Chondrocyte (in vitro differentiated cells): ENCODE measurements at places on chromosomes 3 and 15. TPM values are rescaled to one million over a fixed set of nuclear protein-coding genes. Genes with fewer than 3 reads are reported as not detected.

- no peak for DNase-seq
Measured at GRCh38 chr3:53776494-53777101, 69.6 kb downstream of the CHDH start.

- DNase-seq: no peak
Measured at GRCh38 chr3:32347343-32348125, 44.1 kb upstream of the CMTM7 start.

DNA sequence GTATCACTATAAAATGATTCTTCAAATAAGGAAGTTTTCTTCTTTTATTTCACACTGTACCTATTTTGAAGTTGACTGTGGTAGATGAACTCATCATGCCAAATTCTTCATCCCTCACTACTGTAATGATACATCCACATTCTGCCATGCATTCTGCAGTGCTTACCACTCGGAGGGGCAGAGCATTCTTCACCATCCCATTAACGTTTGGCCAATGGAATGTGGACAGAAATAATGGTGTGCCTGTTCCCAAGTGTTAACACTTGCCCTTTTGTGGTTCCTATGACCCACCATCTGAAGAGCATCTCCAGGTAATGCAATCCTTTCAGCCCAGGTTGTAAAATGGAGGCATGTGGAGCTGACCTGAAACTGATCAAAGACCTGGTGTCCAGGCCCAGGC is 18.6 kb downstream of the GOLIM4 start:
- DNase-seq: no peak

HYPK gene
- total RNA-seq: 7.9 to 26.1 TPM (median 9.9 TPM) in 3 replicates

CACNA2D3 gene
- total RNA-seq: not detected in 3 replicates

UACA gene
- 171 to 275 TPM (median 249 TPM) in 3 replicates for total RNA-seq

DNA sequence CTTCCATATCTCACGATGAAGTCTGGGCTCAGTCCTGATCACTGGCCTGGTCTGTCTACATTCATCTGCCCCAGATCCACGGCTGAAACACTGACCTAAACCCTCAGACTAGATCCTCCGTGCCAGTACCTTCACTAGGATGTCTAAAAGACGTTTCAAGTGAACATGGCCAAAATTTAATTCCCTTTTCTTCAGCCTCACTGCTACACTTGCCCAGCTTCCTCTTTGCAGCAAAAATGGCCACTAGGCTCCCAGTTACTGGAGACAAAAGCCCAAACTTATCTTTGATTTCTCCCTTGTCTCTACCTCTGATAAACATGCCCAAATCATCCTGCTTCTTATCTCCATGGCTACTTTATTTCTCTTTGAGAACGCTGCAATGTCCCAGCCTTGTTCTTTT is 1.7 kb downstream of the RASSF1 start:
- no peak for DNase-seq

DNA sequence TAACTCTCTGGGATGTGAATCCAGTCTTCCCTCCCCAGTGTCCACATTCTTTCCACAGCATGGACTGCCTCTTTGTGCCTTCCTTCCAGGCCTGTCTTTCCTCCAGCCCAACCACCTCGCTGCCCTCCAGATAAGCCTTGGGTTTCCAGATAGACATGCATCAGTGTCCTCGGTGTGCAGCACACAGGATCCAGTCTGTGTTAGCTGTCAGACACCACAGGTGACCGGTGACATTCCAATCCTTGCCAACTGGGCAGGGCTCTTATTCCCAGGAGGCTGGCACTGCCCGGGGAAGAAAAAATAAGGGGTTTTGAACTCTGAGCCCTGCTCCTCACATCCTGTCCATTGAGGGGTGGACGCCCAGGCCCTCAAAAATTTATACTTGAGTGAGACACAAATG is 6.0 kb upstream of the SLC6A1 start:
- no peak for DNase-seq

DNA sequence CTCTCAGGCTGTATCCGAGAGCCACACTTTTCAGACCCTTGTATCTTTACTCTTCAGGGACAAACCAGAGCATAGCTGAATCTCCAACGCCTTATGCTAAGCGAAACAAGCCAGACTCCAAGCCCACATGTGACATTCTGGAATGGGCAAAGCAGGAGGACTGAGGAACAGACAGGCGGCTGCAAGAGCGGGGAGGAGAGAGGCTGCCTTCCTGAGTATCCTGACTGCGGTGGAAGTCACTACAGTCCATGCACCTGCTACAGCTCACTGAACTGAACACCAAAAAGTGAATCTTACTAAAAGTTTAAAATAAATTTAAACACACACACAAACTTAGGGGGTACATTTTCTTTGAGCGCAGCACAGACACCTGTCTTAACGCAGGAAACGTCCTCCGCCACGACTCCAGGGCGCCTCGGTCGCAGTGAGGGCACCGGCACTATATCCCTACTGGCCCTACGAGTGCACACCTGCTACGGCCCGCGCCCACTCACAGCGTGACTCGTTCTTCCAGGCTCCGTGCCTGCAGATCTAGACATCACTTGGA is 1.4 kb downstream of the CYFIP1 start:
- no peak for DNase-seq

GRCh38 chr3:48688032-48688736 is 2.5 kb upstream of the NCKIPSD start:
- no peak for DNase-seq

CLDN18 gene
- total RNA-seq: not detected in 3 replicates

DNA sequence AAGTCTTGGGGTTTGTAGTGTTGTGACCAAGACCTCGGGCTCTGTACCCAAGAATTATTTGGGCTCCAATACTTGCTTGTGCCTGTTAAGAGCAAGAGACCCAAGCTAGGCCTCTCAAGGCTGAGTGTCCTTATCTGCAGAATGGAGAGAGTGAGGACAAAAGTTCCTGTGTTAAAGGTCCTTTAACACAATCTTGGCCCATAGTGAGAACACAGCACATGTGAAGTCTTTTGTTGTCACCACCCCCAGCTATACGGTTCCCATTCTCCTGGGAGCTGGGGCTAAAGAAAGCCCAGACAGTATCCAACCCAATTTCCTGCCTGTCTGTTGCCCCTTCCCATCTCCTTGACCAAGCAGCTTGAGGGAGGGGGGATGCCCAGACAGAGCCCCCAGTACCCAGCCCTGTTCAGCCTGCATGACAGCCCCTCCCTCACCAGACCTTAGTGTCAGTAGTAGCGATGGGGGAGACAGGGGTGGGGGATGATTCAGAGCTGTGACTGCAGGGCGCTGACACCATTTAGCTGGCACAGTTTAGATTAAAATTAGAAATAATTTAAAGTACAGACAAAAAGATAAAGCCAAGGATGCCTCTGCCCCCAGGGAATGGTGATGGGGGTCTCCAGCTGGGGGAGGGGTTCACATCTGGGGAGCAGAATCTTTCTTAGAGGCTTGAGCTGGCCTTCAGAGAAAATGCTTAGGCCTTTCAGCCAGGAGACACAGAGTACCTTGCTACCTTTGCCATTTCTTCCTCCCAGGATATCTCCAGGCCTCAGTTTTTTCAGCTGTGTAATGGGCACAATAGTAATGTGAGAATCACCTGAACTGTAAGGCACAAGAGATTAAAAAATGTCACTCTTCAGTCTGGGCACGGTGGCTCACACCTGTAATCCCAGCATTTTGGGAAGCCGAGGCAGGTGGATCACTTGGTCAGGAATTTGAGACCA is 2.7 kb downstream of the PRKCD start:
- no peak for DNase-seq

DNA sequence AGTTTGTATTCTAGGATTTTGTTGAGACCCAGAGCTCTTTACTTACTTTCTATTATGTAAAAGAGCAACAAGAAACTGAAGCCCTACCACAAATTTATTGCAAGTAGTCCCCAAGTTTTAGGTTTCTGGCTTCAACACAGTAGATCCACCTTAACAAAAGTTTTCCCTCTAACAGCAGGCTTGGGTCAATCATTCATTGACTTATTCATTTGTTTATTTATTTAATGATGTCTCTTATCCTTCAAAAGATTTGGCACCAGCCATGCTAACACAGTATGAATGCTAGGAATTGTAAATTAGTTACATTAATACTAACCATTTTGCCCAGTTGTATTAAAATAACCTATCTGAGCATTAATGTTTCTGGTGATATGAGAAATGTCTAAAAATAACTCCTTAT is 88.6 kb downstream of the IQCH start:
- no peak for DNase-seq

- DNase-seq: no peak
Measured at GRCh38 chr3:47024932-47025331, 45.5 kb downstream of the NBEAL2 start.

DNA sequence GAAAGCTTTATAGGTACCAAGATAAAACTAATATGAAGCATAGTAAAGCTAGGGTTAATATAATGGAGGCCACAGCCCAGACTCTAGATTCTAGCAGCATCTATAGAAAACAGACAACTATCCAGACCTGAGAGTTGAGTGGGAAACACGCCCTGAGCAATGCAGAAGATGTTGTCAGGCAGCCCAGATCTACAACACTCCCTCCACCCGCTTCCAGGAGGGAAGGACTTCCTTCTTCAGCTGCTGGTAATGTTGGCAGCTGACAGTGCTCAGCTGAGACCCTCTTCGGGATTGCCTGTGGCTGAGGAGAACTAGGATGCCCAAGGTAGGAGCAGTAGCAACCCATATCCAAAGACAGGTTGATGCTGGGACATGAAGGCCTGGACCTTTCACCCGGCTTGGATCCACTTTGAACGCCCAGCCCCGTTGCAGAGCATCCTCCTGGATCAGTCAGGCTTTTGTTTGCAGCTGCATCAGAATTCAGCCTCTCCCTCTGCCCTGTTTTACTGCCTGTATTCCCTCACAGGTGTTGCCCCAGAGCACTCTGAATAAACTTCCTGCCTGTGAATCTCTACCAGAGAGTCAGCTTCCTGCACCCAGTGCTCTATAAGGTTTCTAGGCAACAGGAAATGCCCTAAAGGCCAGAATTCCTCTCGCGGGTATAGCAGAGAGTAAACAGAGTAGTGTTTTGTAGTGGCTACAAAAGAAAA is 174.7 kb upstream of the IL12A start:
- no peak for DNase-seq

DNA sequence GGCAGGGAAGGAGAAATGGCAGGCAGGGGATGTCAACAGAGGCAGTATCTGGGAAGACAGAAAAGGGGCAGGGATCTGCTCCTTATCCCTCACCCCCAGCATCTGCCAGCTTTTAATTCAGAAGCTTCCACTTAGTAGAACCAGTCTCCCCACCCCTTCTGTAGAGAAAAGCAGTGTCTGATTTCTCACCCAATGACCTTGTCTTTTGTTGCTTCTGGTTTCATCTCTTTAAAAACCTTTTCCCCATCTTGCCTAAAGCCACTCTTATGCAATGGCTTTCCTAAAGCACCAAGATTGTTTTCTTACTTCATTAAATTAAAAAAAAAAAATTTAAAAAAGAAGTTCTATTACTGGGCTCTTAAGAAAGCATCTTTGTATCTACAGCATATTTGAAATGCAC is 27.8 kb downstream of the ARHGEF3 start:
- no peak for DNase-seq

GOLGA8N gene
- total RNA-seq: 6.8 to 17.8 TPM (median 7.8 TPM) in 3 replicates

DNA sequence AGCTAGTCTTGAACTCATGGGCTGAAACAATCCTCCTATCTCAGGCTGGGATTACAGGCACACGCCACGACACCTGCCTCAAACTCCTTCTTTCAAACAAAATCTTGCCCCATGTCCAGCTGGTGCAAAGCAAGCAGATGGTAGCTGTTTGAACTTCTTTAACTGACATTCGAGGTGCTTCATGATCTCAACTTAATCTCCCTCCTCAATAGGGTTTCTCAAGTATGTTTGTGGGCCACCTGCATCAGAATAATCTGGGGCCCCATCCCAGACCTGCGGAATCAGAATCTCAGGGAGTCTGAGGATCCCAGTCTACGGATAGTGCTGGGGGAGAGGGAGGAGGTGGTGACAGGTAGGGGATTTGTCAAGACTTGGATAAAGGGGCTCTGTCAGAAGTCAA is 20.9 kb upstream of the TRH start:
- no peak for DNase-seq

- peak; percentile 94 for DNase-seq
Measured at GRCh38 chr3:10357592-10358308, 36.8 kb upstream of the SEC13 start.

BSN gene
- 0.77 to 0.82 TPM (median 0.77 TPM) in 3 replicates for total RNA-seq

- DNase-seq: no peak
Measured at GRCh38 chr3:133211856-133212255, 173.7 kb downstream of the TMEM108 start.

- DNase-seq: no peak
Measured at GRCh38 chr3:112092496-112093179, 6.4 kb downstream of the C3orf52 start.

DNA sequence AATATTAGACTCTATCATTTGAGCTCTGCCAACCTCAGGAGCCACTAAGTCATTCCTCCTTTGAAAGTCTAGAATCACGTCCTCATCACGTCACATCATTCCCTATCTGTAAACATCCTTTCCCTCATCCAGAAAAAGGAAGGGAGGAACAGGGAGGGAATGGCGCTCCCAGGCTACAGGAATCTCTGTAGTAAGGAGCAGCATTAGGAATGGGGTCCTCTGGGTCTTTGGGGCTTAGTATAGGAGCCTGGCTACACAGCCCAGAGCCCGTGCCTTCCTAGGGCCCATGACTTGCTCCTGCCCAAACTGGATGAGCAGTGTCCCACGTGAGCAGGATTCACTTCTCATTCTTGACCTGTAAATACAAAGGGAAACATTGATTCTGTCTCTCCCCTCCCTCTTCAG is 1.6 kb downstream of the TAGLN3 start:
- DNase-seq: no peak

- DNase-seq: no peak
Measured at GRCh38 chr3:79253271-79253670, 514.5 kb downstream of the ROBO1 start.

DNA sequence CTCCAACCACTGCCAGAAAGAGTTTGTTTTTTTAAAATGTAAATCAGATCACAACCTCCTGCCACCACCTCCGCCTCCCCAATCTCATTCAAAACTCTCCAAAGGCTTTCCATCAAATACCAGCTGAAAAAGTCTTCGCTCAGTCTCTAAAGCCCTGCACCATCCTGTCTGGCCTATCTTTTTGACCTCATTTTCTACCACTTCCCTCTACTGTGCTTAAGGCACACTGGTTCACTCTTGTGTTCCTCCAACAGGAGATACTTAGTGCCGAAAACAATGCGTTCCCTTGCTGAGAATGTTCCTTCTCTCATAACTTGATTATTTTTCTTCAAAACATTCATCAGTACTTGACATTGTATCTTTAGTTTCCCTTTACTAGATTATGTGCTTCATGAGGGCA is 3.5 kb downstream of the BTBD1 start:
- DNase-seq: no peak

- no peak for DNase-seq
Measured at GRCh38 chr3:113252553-113252952, 41.2 kb downstream of the BOC start.

DNA sequence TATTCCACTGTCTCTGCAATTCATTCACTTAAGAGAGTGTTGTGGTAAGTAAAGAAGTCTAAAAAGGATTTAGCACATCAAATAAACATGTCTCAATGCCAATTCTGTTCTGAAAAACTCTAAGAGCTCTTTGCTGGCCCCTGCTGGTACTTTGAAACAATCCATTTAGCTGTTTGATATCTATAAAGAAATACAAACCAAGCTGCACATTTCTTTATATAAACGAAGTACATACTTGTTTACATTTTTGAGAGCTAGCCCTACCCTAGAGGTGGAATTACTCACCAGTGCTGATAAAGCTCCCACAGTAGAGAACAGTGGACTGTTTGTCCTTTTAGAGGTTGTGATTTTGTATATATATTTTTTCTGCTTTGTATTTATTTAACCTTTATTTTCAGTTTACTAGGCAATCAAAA is 75.5 kb downstream of the NEDD4 start:
- no peak for DNase-seq

GRCh38 chr3:16500911-16501310 is 12.6 kb downstream of the RFTN1 start:
- no peak for DNase-seq

STAC gene
- 0.07 TPM in 1 of 3 replicates, not detected in the others for total RNA-seq

CFAP92 gene
- not detected in 3 replicates for total RNA-seq

PLSCR2 gene
- total RNA-seq: not detected in 3 replicates

SLC6A1 gene
- total RNA-seq: 0.87 to 2.3 TPM (median 2.0 TPM) in 3 replicates

EIF4G1 gene
- 388 to 532 TPM (median 403 TPM) in 3 replicates for total RNA-seq
